Mesenteric fat pad (tissue), 1 donor: ENCODE measurements at places on chromosomes 11 and 22. TPM values are rescaled to one million over a fixed set of nuclear protein-coding genes. Genes with fewer than 3 reads are reported as not detected.

- DNase-seq = no peak
Measured at GRCh38 chr22:28609921-28610320, 69.7 kb downstream of the TTC28 start.

Gene CYTH4
- 44.7 TPM for total RNA-seq

GRCh38 chr22:30277547-30278344 is 11.1 kb upstream of the OSM start:
- no peak for DNase-seq

Gene SMC1B
- total RNA-seq = not detected

Gene CEP164
- 19.2 TPM for total RNA-seq

Gene APOA1
- total RNA-seq = 4.2 TPM

DNA sequence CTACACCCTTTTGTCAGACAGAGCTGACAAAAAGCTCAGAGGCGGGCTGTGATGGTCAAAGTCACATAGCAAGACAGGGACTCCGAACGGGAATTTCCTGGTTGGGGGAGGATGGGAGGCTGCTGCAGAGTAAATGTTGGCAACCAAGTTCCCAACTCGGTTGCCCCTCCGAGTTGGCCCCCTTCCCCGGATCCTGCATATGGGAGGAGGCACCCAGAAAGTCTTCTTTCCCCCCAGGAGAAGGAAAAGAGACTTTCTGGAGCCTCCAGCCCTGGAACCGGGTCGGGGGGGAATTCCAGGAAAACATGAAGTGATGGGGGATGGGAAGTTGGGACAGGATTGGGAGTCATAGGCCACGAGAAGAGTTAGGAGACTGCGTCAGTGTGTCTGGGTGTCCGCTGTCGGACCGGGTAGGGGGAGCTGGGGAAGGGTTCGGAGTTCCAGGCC is 614 bp downstream of the SELENOM start:
- DNase-seq = no peak

DNA sequence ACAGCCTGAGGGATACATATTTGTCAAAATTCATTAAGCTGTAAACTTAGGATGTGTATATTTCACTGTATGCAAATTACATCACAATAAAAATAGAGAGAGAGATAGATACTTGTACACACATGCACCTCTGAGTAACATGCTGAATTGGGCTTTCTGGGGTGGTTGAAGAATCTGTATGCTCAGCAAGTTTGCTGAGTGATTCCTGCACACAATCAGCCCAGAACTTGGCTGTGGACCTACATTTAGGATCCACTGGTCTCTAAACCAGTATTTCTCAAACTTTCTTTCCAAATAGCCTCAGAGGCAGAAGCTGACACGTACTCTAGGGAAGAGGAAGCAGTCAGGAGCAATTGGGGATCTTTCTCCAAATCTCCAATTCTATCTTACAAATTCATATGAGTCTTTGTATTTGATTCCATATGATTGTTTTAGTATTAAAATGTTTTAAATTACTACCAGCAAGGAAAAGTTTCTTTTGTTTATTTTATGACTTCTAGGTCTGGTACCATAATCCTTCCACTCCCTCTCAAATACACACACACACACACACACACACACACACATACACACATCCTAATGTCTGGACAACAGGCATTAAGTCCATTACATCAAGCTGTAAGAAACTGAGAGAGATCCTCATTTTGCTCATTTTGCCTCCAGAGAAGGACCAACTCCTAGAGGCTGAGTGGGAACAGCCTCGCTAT is 20.0 kb downstream of the SYT13 start:
- DNase-seq = no peak

GRCh38 chr11:19291064-19291463 is 50.3 kb upstream of the E2F8 start:
- no peak for DNase-seq

DNA sequence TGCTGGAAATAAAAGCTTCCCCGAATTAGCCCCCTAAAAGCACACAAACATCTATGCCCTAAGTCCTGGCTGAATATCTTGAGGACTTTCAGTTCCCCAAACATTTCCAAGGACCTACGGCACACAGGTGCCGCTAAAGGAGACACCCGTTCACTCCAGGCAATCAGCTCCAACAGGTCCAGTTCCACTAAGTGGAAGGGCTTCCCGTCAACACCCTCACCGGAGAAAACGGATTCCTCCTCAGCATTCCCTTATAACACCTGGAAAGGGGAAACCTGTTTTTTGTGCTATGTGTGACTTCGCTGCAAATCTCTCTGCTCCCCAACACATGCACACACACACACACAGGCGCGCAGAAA is 3.9 kb downstream of the TENM4 start:
- DNase-seq = no peak

Gene CAPN5
- total RNA-seq = 5.1 TPM

Gene FBLN1
- 224 TPM for total RNA-seq

Gene PRRG4
- 0.84 TPM for total RNA-seq

DNA sequence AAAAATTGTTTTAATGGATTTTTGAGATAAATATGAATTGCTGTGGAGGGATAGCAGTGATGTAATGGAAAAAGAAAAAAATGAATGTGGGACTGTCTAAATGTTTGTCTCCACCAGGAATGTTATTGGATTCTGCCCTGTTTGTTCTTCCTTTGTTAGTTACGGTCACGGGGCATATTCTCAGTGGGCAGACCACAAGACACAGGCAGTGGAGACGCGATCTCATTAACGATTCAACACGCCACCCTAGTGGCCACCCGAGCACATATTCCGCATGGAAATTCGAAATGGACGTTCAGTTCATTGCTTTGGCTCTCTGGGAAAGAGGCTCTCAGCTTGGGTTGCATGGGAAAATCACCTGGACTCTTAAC is 151.8 kb upstream of the TTC12 start:
- no peak for DNase-seq

- DNase-seq = no peak
Measured at GRCh38 chr11:111729071-111729830, 36.9 kb downstream of the PPP2R1B start.

Gene PHOX2A
- total RNA-seq = not detected

GRCh38 chr11:68038226-68038717 is 553 bp upstream of the TCIRG1 start:
- DNase-seq = no peak

- no peak for DNase-seq
Measured at GRCh38 chr11:25247336-25247735, 750.5 kb downstream of the LUZP2 start.

- no peak for DNase-seq
Measured at GRCh38 chr11:111845276-111846028, 25.9 kb downstream of the ALG9 start.

- peak; percentile 65 for DNase-seq
Measured at GRCh38 chr11:71442123-71442522, 6.1 kb downstream of the DHCR7 start.

Gene SLC5A1
- total RNA-seq = 1.2 TPM

Gene SCN3B
- total RNA-seq = 1.3 TPM

- DNase-seq = no peak
Measured at GRCh38 chr11:1062075-1062820, 12.4 kb upstream of the MUC2 start.

Gene PPME1
- total RNA-seq = 35.4 TPM

DNA sequence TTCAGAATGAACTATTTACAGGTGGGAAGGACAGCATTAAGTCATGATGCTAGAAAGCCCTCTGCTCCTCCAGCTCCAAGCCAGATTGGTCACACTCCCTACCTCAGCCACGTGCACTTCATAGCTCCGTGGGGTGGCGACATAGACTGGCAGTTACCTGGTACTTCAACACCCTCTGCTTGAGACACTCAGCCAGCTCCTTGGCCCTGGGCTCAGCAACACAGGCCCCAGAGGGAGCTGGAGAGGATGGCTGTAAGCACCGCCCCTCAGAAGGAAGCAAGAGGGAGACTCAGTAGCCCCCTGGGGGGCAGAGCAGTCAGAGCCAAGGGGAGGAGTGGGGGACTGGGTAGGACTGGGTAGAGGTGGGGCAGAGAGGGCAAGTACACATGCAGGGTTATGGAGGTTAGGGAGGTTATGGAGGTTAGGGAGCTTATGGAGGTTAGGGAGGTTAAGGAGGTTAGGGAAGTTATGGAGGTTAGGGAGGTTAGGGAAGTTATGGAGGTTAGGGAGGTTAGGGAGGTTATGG is 102.1 kb upstream of the BID start:
- no peak for DNase-seq

GRCh38 chr11:104968856-104969776 is 742 bp upstream of the CASP4 start:
- no peak for DNase-seq

Gene IGLL1
- not detected for total RNA-seq

DNA sequence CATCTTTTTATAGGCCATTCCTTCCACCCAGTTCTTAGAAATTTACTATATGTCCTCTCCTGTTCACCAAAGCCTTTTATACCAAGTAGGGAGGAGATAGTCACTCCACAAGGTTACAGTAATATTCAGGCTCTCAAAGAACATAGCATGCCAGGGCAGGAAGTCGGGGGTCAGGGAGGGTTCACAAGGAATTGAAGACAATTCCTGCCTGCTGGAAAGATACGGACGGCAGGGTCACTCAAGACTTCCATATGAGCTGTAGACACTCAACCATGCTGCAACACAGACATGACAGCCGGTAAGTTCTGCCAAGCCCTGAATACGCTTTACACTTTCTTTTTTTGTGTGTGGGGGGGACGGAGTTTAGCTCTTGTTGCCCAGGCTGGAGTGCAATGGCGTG is 700 bp downstream of the C22orf31 start:
- DNase-seq = no peak

DNA sequence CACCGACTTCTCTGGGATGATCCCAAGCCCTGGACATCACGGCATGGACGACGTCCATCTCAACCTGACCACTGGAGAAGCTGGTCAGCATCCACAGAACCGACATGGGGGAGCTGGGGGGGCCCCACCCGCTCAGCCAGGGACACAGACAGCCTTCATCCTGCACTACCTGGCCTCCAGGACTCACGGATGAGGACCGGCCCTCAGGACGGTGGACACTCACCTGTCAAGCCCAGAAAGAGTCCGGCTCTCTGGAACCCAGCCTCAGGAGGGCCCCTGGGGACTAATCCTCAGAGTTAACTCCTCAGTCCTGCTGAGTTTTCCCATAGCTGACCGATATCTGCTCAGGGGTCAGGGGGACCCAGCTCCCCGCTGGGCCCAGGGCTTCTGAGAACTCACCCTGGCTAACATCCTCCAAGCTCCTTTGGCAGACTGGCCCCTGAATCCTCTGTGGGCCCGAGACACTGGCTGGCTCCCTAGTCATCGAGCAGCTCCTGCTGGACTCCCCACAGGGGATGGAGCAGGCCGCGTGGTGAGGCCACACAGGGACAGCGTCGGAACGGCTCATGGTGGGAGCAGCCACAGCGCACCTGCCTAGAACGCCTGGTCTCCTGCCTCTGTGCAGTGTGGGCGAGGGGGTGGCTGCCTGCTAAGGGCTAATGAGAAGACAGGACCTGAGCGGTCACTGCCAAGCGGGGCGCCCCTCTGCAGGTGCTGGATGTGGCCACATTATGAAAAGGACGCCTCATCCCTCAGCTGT is 649.2 kb downstream of the BRD1 start:
- no peak for DNase-seq

- no peak for DNase-seq
Measured at GRCh38 chr11:23679041-23679440, 817.8 kb upstream of the LUZP2 start.

Gene PRG3
- total RNA-seq = not detected

- no peak for DNase-seq
Measured at GRCh38 chr11:112977755-112978154, 16.5 kb downstream of the NCAM1 start.

DNA sequence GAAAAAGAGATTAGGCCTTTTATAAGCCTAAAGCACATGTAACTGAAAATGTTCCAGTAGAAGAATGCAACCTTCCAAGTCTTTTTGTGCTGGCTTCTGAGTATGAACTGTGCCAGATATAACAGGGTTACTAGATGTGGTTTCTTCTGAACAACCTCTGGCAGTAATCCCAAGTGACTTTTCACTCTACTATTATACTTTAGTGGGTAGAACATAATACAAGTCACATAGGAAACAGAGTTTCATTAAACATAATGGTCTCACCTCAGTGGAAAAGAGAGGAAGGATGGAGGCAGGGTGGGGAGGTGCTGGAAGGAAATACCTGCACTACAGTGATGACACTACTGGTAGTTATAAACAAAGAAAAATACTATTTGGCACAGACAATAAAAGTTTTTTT is 81.3 kb downstream of the PHF21A start:
- no peak for DNase-seq

GRCh38 chr11:1177020-1177770 is 19.4 kb downstream of the MUC5AC start:
- no peak for DNase-seq

Gene OR8G5
- total RNA-seq = not detected

DNA sequence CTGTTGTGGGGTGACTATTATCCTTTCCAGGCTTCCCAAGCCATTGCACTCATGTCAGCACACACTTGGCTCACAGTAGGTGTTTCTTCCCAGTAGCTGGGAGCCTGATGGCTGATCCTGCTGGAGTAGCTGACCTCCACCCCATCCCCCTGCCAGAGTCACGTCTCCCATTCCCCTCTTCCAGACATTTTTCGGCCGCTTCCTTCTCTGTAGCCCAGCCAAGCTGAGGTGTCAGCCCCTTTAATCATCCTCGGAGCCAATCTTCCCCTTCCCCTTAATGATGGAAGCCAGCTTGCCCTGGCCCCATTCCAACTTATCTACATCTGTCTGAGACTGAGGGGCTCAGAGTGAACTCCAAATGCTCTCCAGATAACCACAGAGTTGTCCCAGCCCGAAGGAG is 550.7 kb downstream of the MN1 start:
- no peak for DNase-seq

DNA sequence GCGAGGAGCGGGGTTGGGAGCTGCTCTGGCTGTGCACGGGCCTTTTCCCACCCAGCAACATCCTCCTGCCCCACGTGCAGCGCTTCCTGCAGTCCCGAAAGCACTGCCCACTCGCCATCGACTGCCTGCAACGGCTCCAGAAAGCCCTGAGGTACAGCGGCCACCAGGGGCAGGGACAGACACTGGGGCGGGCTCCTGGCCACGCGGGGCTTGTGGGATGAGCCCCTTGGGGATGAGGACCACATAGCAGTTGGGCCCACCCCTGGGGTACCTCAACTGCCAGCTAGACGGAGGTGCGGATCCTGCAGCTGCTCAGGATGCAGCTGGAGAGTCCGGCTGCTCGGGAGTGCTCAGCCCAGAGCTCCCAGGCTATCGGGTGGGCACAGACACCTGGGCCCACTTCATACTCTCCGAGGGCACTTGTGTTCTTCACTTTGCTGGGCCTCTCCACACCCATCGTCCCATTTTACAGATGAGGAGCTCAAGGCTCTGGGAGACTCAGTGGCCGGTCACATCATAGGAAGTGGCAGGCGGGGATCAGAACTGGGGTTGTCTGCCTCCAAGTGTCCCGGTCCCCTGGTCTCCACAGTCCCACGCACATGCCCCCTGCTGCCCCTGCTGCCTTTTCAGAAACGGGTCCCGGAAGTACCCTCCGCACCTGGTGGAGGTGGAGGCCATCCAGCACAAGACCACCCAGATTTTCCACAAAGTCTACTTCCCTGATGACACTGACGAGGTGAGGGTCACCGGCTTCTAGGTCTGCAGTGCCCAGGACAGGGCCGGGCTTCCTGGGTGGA is 77.6 kb downstream of the MYO7A start:
- peak; percentile 83 for DNase-seq

- peak; percentile 37 for DNase-seq
Measured at GRCh38 chr11:63573881-63574855, 11.0 kb upstream of the PLAAT2 start.
